Activated B cell treated with CpG ODN at 0.5 μM for 24 hours (primary cell): ENCODE measurements at places on chromosomes 11 and 22. TPM values are rescaled to one million over a fixed set of nuclear protein-coding genes. Genes with fewer than 3 reads are reported as not detected.

Gene ACR
- not detected in 2 replicates for total RNA-seq

Gene NRGN
- total RNA-seq: 0.69 and 1.0 TPM in 2 replicates

Gene SLC37A2
- total RNA-seq: 21.3 and 27.5 TPM in 2 replicates

Gene MALAT1
- 12,540 and 18,961 TPM in 2 replicates for total RNA-seq

Gene OR52A1
- not detected in 2 replicates for total RNA-seq

Gene MYEOV
- total RNA-seq: 0.62 TPM in 1 of 2 replicates, not detected in the other

Gene NEFH
- 0.15 and 0.20 TPM in 2 replicates for total RNA-seq

Gene TRIM6
- total RNA-seq: 0.22 and 0.44 TPM in 2 replicates

Gene HSPB2
- not detected in 2 replicates for total RNA-seq

DNA sequence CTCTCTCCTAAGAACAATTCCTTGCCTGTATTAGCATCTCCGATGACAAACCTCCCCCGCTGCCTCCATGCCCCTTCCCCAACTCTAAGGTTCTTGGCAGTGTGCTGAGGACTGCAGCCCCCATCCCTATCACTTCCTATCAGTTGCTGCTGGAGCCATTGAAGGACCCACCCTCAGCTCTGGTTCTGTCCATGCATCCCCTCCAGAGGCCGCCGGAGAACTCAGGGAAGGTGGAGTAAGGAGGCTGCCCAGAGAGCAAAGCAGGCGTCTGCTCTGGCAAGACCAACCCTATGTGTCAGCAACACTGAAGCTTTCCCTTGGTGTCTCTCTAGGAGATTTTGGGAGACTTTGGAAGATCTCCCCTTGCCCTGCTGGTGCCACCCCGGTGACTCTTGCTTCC, 1139.5 kb downstream of the TBC1D22A start:
- no peak overlapping the region for H3K4me3 ChIP-seq
- no peaks in the 10 kb centered on the region for H3K36me3 ChIP-seq
- H3K4me1 ChIP-seq: no peaks in the 10 kb centered on the region
- peaks cover 5% of the 10 kb centered on the region for H3K27me3 ChIP-seq
- DNase-seq: no peak
- H3K27ac ChIP-seq: no peak overlapping the region

GRCh38 chr11:120751550-120751949, 240.0 kb downstream of the GRIK4 start:
- no peaks in the 10 kb centered on the region for H3K4me1 ChIP-seq
- H3K36me3 ChIP-seq: no peaks in the 10 kb centered on the region
- DNase-seq: no peak
- H3K27me3 ChIP-seq: peaks cover 2% of the 10 kb centered on the region
- H3K4me3 ChIP-seq: no peak overlapping the region
- H3K27ac ChIP-seq: no peak overlapping the region

- no peaks in the 10 kb centered on the region for H3K4me1 ChIP-seq
- H3K4me3 ChIP-seq: no peak overlapping the region
- no peak for DNase-seq
Observed at GRCh38 chr11:5131584-5132335, 6.4 kb downstream of the OR52A5 start.

DNA sequence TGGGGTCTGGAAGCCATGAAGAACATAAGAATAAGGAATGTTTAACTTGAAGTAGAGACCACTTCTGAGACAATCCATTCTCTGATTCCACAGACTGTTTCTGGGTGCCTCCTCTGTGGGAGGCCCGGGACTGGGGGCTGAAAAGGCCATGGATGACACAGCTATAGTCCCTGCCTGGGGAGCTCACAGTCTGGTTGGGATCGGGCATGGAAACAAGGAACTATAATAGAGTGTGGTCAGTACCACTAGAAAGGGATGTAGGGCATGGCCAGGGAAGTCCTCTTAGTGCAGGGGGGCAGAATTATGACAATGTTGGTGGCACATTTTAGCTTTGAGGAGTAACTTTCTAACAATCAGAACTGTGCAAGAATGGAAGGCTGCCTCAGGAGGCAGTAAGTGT, 9.2 kb upstream of the KCNE3 start:
- no peaks in the 10 kb centered on the region for H3K27me3 ChIP-seq
- DNase-seq: no peak
- no peak overlapping the region for H3K27ac ChIP-seq
- no peaks in the 10 kb centered on the region for H3K36me3 ChIP-seq
- no peaks in the 10 kb centered on the region for H3K4me1 ChIP-seq

GRCh38 chr11:77175021-77175842, 47.2 kb downstream of the MYO7A start:
- H3K4me1 ChIP-seq: peaks cover 15% of the 10 kb centered on the region
- DNase-seq: no peak
- H3K27me3 ChIP-seq: no peaks in the 10 kb centered on the region
- no peak overlapping the region for H3K27ac ChIP-seq
- no peaks in the 10 kb centered on the region for H3K36me3 ChIP-seq

DNA sequence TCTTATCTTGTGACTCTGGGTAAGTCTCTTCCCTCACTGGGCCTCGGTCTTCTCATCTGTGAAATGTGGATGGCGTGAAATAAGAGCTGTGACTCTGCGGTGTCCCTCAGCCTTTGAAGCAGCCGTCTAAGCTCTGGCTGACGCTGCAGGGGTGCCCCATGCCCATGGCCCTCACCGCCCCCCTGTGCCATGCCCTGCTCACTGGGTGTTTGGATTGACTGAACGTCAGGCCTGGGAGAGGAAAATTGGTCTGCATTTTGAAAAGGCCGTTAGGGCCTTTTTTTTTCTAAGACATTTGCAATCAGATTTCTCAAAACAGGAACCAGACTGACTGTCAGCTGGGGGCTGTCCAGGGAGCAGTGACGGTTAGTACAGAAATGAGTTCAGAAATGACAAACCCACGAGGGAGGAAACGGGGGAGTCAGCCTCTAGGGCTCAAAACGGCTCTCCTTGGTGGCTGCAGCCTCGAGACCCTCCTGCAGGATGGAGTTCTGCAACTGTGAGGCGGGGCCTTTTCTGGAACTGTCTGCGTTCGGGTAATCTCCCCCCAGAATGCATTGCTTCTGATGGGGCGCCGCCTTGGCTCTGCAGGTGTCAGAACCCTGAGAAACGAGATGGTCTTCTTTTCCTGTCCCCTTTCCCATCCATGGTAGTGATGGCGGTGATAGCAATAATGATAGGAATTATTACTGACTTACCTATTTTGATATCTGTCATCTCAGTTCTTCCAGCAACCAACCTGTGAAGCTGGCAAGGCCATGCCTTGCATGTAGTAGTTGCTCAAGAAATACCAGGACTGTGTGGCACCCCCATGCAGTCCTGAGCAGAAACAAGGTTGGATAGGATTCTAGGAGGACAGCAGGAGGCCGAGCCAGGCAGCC, 2.0 kb downstream of the GRK2 start:
- peak overlapping the region; percentile 92 for H3K4me3 ChIP-seq
- H3K36me3 ChIP-seq: peaks cover 38% of the 10 kb centered on the region
- H3K27me3 ChIP-seq: no peaks in the 10 kb centered on the region

DNA sequence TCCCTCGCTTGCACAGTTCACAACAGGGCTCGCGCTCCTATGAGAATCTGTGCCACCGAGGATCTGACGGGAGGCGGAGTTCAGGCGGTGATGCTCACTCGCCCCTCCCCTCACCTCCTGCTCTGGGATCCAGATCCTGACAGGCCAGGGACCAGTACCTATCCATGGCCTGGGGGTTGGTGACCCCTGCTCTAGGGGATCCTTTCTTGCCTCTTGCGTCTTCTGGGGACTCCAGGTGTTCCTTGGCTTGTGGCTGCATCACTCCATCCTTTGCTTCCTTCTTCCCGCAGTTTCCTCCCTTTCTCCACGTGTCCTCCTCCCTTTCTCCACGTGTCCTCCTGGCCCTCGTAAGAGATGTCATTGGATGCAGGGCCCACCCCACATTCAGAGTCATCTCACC, 30.6 kb upstream of the KRTAP5-7 start:
- peaks cover 89% of the 10 kb centered on the region for H3K36me3 ChIP-seq
- H3K4me3 ChIP-seq: no peak overlapping the region
- peak; percentile 12 for DNase-seq
- H3K27ac ChIP-seq: peak overlapping the region; percentile 8
- no peaks in the 10 kb centered on the region for H3K27me3 ChIP-seq
- no peaks in the 10 kb centered on the region for H3K4me1 ChIP-seq

DNA sequence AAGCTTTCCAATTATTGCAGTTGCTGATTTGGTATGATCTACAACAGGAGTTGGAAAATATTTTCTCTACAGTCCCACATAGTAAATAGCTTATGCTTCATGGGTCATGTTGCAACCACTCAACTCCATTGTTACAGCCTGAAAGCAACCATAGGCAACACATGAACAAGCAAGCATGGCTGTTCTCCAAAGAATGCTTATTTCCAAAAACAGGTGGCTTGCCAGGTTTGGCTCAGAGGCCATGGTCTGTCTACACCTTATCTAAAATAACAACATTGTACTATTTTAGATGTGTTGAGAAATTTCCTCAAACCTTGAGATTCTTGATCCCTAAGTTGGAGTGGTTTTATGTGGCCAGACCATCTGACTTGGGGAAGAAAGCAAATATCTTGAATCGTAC, 153.9 kb upstream of the MPPED2 start:
- no peak for DNase-seq
- no peak overlapping the region for H3K4me3 ChIP-seq
- no peak overlapping the region for H3K27ac ChIP-seq
- no peaks in the 10 kb centered on the region for H3K36me3 ChIP-seq

- H3K4me1 ChIP-seq: no peaks in the 10 kb centered on the region
- no peak overlapping the region for H3K4me3 ChIP-seq
- H3K36me3 ChIP-seq: no peaks in the 10 kb centered on the region
- H3K27me3 ChIP-seq: peaks cover 5% of the 10 kb centered on the region
- DNase-seq: no peak
- no peak overlapping the region for H3K27ac ChIP-seq
Observed at GRCh38 chr11:64134963-64135362, 30.9 kb downstream of the MACROD1 start.

- H3K36me3 ChIP-seq: peaks cover 77% of the 10 kb centered on the region
- no peaks in the 10 kb centered on the region for H3K4me1 ChIP-seq
- no peak overlapping the region for H3K27ac ChIP-seq
Observed at GRCh38 chr22:21964918-21965484, 12.4 kb upstream of the PPM1F start.

DNA sequence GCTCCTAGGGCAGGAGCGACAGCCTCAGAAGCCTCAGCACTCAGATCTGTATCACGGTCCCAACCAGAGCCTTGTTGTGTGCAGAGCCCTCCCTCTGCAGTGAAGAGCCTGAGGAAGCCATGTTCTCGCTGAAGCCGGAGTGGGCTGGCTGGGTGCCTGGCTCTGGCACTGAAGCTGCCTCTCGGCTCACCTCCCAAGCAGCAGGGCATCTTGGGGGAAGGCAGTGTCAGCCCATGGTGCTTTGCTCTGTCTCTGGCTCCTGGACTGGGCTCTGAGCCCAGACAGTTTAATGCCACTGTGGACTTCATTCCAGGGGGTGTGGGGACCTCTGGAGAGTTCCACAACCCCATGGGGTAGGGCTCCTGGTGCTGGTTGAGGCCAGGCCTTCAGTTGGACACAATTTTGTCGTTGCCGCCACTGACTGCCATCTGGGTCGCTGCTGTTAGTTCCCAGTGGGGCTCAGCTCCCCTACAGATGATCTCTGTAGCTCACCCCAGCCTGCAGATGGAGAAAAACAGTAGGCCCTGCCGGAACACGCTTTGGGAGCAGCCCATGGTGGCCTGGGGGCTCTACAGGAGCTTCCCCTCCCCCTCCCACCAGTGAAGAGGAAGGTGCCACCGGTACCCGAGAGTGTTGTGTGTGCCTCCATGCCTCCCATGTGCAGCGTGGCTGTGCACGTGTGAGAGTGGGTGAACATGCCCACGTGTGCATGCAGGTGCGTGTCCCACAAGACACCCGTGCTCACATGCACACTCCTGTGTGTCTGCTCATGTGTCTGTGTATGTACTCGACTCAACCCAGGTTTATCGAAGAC, 86.5 kb upstream of the B3GAT1 start:
- no peaks in the 10 kb centered on the region for H3K4me1 ChIP-seq
- peaks cover 7% of the 10 kb centered on the region for H3K27me3 ChIP-seq

DNA sequence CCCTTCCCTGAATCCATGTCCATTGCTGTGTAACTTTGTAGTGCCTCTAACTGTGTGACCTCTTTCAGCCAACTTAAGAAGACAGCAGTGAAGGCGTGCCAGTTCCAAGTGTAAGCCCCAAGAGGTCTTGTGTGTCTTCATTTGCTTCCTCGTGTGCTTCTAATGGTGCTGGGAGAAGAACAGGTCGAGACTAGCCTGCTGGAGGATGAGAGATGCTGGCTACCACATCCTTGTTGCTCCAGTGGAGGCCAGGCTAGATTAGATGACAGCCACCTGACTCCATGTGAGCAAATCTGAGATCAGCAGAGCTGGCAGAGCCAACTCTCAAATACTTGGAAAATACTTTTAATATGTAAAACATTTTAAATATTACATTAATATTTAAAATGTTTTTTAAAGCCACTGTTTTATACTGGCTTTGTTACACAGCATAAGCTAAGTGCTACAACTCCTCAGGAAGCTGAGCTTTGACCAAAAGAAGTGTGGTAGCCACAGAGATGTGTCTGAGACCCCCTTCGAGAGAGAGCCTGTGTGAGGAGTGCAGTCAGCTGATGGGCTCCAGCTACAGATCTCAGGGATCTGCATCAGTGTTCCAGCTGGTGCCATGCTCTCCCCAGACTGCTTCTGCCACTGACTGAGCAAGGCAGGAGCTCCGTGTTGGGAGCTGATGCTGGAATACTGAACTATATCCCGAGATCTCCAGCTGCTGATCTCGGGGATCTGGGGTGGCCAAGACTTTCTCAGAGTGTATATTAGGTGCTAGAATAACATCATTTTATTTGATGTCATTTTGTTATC, 8.9 kb downstream of the KCNJ11 start:
- no peak overlapping the region for H3K4me3 ChIP-seq
- H3K36me3 ChIP-seq: no peaks in the 10 kb centered on the region
- no peak for DNase-seq
- H3K27me3 ChIP-seq: no peaks in the 10 kb centered on the region
- H3K4me1 ChIP-seq: no peaks in the 10 kb centered on the region

DNA sequence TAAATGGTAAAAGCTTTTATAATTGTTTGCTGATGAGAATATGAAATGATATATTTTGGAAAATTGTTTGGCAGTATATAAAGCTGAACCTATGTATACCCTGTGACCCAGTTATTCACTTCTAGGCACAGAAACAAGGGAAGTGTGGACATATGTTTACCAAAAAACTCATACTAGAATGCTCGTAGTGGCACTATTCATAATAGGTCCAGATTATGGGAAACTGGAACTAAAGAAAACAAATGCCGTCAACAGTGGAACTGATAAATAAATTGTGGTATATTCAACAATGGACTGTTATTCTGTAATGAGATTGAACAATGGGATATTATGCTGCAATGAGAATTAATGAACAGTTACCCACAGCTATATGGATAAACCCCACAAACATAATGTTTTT, 32.8 kb downstream of the CSTPP1 start:
- no peak for DNase-seq
- no peak overlapping the region for H3K4me3 ChIP-seq
- H3K27ac ChIP-seq: no peak overlapping the region
- no peaks in the 10 kb centered on the region for H3K4me1 ChIP-seq

DNA sequence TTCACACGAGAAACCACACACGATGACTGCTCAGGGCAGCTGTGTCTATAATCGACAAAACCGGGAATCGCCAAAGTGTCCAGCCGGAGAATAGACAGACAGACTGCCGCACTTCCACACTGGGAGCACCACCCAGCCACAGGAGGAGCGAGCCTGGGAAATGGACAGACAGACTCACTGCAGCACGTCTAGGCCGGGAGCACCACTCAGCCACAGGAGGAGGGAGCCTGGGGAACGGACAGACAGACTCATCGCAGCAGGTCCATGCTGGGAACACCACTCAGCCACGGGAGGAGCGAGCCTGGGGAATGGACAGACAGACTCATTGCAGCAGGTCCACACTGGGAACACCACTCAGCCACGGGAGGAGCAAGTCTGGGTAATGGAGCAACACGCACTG, 137.2 kb downstream of the BRD1 start:
- H3K36me3 ChIP-seq: no peaks in the 10 kb centered on the region
- peaks cover 12% of the 10 kb centered on the region for H3K27me3 ChIP-seq
- H3K27ac ChIP-seq: no peak overlapping the region
- DNase-seq: no peak
- no peak overlapping the region for H3K4me3 ChIP-seq
